ENCODE measurements at places on chromosomes 7 and 10. TPM values are rescaled to one million over a fixed set of nuclear protein-coding genes. Genes with fewer than 3 reads are reported as not detected.
A peak's percentile ranks its signal among the peaks of the same experiment; 100 is the strongest.

Gene LRRC17
- 0.18 TPM for total RNA-seq

DNA sequence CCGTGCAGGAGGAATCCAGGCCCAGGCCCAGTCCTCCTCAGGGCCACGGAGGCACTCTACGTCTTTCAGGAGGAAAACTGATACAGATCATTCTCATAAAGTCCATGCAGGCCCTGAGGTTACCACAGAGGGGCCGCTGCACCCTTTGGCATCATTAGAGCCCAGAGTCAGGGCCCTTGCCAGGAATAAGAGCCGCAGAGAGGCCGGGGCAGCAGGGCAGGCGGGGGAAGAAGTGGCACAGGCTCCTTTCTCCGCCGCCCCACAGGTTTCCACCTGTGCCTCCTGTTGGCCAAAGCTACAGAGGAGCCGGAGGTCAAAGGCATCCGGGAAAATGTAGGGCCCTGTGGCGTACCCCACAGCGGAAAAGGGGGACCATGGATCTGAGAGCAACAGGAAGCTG is 366.6 kb upstream of the SHH start:
- H3K36me3 ChIP-seq, result no peaks in the 10 kb centered on the region
- DNase-seq, result no peak
- no peaks in the 10 kb centered on the region for H3K27me3 ChIP-seq
- H3K4me1 ChIP-seq, result no peaks in the 10 kb centered on the region

Gene STRA8
- not detected for total RNA-seq

Gene IPMK
- 7.5 TPM for total RNA-seq

GRCh38 chr10:111203615-111204014 is 126.8 kb downstream of the ADRA2A start:
- H3K4me1 ChIP-seq, result no peaks in the 10 kb centered on the region
- no peaks in the 10 kb centered on the region for H3K27me3 ChIP-seq
- H3K4me3 ChIP-seq, result no peak overlapping the region

Gene ZPBP
- not detected for total RNA-seq

Gene CREB5
- total RNA-seq, result not detected

DNA sequence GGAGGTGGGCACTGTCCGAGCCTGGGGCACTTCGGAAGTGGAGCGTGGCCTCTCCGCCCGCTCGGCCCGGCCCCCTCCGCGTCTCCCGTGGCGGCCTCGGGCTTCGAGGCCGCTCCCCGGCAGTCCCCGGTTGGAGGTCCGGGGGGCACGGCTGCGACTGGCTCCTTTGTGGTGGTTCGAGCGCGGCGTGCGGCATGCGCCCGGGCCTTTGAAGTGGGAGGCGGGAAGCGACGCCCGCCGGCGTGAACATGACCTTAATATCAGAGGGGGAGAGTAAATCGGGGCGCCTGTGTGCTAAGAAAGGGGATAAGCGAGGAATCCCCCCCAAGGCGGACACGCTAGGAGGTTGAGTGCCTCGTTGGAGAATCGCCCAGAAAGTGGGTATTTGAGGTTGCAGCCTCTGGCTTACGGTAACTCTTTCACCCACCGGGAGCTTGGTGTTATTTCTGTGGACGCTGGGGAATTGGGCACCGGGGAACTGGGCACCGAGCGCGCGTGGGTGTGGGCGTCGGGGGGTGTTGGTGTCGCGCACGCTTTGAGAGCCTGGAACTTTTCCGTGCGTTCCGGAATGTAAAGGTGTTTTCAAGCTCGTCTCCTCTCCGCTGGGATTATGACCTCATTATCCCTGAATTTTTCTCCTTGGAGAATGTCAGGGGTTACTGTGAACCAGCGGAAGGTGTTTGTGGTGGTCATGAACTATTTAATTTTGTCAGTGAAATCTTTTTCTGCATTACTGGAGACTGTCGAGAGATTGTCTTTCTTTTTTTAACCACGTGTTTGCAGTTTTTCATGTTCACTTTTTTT is 660 bp downstream of the SUV39H2 start:
- peak; percentile 34 for DNase-seq
- H3K4me3 ChIP-seq, result peak overlapping the region; percentile 92
- peaks cover 20% of the 10 kb centered on the region for H3K36me3 ChIP-seq
- no peaks in the 10 kb centered on the region for H3K27me3 ChIP-seq
- peak overlapping the region; percentile 88 for H3K27ac ChIP-seq
- peaks cover 31% of the 10 kb centered on the region for H3K4me1 ChIP-seq

Gene PLEKHS1
- total RNA-seq, result not detected

DNA sequence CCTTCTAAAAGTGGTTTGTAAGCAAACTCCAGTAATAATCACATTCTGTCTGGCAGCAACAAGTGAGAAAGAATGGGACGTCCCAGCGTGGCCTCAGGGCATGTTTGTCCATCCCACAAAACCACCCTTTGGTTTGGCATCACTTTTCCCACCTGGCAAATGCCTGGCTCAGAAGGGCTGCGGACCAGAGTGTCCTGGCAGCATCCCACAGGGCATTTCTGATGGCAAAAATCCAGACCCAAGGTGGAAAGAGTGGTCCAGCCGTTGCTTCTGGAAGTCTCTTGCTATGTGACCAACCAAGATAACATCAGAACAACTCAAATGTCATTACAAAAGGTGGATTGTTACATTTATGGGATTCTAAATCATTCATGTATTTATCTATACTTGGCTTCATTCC is 174.4 kb downstream of the CREB5 start:
- H3K27ac ChIP-seq, result no peak overlapping the region
- H3K36me3 ChIP-seq, result no peaks in the 10 kb centered on the region
- H3K4me3 ChIP-seq, result no peak overlapping the region
- peaks cover 4% of the 10 kb centered on the region for H3K27me3 ChIP-seq
- peaks cover 7% of the 10 kb centered on the region for H3K4me1 ChIP-seq

Gene TRIL
- not detected for total RNA-seq

GRCh38 chr10:12434277-12434676 is 84.9 kb downstream of the CAMK1D start:
- peaks cover 3% of the 10 kb centered on the region for H3K36me3 ChIP-seq
- no peak for DNase-seq
- no peaks in the 10 kb centered on the region for H3K4me1 ChIP-seq

Gene UCMA
- not detected for total RNA-seq

GRCh38 chr7:158257001-158257400 is 330.6 kb downstream of the PTPRN2 start:
- no peaks in the 10 kb centered on the region for H3K36me3 ChIP-seq
- no peak overlapping the region for H3K4me3 ChIP-seq
- H3K27ac ChIP-seq, result no peak overlapping the region
- no peak for DNase-seq
- H3K27me3 ChIP-seq, result no peaks in the 10 kb centered on the region
- no peaks in the 10 kb centered on the region for H3K4me1 ChIP-seq

DNA sequence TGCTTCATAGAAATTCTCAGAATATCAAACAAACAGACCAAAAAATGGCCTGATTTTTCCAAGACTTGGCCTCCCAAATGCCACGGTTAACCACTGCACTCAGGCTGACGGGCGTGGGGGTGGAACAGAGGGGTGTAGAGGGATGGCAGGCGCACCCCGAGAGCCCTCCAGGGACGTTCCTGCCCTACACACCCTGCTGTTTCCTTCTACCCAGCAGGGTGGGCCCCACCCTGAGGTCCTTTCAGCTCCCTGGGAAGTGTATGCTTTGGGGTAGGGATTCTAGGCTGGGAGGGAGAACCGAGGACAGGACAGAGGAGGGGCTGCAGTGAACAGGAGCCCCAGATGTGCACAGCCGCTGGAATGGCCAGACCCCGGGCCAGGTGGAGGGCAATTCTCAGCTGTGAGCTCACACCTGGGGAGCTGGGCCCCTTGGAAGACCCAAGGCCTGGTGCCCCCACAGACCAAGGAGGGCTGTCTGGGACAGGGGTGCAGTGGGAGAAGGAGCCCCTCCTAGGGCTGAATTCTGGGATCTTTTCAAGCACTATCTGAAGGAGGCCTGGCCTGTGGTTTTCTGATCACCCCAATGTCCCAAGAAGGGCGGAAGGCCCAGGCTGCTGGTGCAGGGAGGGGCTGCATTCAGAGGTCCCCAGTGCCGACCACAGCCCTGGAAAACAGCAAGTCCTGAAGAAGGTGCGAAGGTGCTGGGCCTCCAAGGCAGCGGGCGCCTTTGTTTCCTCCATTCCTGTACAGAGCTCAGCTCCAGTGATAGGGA is 32.9 kb upstream of the INPP5A start:
- H3K27ac ChIP-seq, result no peak overlapping the region
- peaks cover 7% of the 10 kb centered on the region for H3K27me3 ChIP-seq
- DNase-seq, result no peak
- no peaks in the 10 kb centered on the region for H3K36me3 ChIP-seq
- no peaks in the 10 kb centered on the region for H3K4me1 ChIP-seq

- H3K4me3 ChIP-seq, result no peak overlapping the region
- no peaks in the 10 kb centered on the region for H3K36me3 ChIP-seq
- H3K27ac ChIP-seq, result no peak overlapping the region
- H3K27me3 ChIP-seq, result peaks cover 4% of the 10 kb centered on the region
- DNase-seq, result no peak
- H3K4me1 ChIP-seq, result no peaks in the 10 kb centered on the region
Observed at GRCh38 chr7:121214657-121215056, 114.1 kb upstream of the WNT16 start.

- no peaks in the 10 kb centered on the region for H3K4me1 ChIP-seq
- DNase-seq, result no peak
- H3K27me3 ChIP-seq, result no peaks in the 10 kb centered on the region
- no peak overlapping the region for H3K27ac ChIP-seq
Observed at GRCh38 chr7:52741670-52742290, 293.7 kb upstream of the POM121L12 start.

Gene FRMD4A
- 0.32 TPM for total RNA-seq

DNA sequence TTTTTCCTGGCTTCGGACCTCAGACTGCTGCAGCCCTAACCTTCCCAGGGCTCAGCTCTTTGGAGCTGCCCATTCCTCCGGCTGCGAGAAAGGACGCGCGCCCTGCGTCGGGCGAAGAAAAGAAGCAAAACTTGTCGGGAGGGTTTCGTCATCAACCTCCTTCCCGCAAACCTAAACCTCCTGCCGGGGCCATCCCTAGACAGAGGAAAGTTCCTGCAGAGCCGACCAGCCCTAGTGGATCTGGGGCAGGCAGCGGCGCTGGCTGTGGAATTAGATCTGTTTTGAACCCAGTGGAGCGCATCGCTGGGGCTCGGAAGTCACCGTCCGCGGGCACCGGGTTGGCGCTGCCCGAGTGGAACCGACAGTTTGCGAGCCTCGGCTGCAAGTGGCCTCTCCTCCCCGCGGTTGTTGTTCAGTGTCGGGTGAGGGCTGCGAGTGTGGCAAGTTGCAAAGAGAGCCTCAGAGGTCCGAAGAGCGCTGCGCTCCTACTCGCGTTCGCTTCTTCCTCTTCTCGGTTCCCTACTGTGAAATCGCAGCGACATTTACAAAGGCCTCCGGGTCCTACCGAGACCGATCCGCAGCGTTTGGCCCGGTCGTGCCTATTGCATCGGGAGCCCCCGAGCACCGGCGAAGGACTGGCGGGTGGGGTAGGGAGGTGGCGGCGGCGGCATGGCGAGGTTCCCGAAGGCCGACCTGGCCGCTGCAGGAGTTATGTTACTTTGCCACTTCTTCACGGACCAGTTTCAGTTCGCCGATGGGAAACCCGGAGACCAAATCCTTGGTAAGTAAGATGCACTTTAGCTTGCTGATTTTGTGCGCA is at the start of gene PLXDC2:
Gene PLXDC2 (plus strand): TSS at position 22 of the 820 bp plus-strand sequence.
- DNase-seq, result no peak
- H3K4me1 ChIP-seq, result no peaks in the 10 kb centered on the region
- H3K27me3 ChIP-seq, result peaks cover 40% of the 10 kb centered on the region
- no peaks in the 10 kb centered on the region for H3K36me3 ChIP-seq
- no peak within 1 kb of the TSS for H3K27ac ChIP-seq
- H3K4me3 ChIP-seq, result peak within 1 kb of the TSS; percentile 2

Gene PTPRN2
- total RNA-seq, result 1.1 TPM

Gene ELOVL3
- not detected for total RNA-seq

DNA sequence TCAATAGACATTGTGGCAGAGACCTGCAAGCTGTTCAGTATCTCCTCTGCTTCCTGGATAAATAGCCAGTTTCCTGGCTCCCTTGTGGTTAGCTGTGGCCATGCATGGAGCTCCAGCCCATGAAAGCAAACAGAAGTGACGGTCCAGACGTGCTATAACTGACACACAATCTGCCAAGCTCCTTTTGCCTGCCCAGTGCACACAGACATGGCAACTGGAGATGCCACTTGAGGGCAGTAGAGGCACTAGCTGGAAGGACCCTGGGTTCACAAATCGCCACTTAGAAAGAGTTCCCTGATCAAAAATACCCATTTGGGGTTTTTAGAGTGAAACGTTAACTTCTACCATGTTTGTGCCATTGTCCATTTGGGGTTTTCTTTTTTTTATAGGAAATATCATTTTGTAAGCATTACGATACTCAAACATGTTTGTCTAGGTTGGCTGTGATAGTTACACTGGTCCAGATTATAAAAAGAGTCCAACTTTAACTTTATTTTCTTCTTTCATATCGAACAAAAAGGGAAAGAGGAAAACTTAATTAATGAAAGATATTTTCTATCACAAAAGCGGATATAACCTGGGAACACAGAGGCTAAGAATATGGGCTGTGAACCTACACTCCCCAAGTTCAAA is 31.3 kb downstream of the KIN start:
- no peaks in the 10 kb centered on the region for H3K27me3 ChIP-seq
- no peak for DNase-seq
- H3K36me3 ChIP-seq, result peaks cover 65% of the 10 kb centered on the region
- no peaks in the 10 kb centered on the region for H3K4me1 ChIP-seq
- no peak overlapping the region for H3K27ac ChIP-seq

Data from activated T-helper 2 cell treated with anti-CD3 and anti-CD28 coated beads, Interferon-gamma antibody, Interleukin-2, Interleukin-4, amounts not matched to agents 10 μg/mL and 5 μg/mL and 100 μg/mL, durations not matched to agents 14 hours and 24 hours and 36 hours (primary cell).